Heart left ventricle (tissue), 16 donors: ENCODE measurements at places on chromosomes 4 and X.
A peak's percentile ranks its signal among the peaks of the same experiment; 100 is the strongest.

GRCh38 chr4:185587427-185588161, 52.3 kb upstream of the PDLIM3 start:
- DNase-seq = no peak

DNA sequence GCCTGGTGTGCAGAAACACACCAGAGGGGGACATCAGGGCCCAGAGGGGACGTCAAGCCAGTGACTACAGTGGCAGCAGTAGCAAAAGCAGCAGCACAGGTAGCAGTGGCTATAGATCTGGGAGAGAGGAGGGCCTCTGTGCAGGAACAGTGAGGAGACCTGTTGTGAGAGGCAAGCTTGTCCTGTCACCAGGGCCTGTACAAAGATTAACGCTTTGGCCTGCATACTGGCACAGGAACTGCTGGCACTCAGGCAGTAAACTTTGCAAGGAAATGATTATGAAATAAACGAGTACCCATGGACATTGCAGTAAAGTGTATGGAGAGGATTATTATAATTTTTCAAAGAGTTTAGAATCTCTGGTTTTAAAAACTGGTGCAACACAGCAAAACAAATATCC, 5.5 kb upstream of the PHF8 start:
- DNase-seq = no peak

GRCh38 chr4:121742794-121743193, 22.2 kb downstream of the SMIM43 start:
- no peak for DNase-seq

DNA sequence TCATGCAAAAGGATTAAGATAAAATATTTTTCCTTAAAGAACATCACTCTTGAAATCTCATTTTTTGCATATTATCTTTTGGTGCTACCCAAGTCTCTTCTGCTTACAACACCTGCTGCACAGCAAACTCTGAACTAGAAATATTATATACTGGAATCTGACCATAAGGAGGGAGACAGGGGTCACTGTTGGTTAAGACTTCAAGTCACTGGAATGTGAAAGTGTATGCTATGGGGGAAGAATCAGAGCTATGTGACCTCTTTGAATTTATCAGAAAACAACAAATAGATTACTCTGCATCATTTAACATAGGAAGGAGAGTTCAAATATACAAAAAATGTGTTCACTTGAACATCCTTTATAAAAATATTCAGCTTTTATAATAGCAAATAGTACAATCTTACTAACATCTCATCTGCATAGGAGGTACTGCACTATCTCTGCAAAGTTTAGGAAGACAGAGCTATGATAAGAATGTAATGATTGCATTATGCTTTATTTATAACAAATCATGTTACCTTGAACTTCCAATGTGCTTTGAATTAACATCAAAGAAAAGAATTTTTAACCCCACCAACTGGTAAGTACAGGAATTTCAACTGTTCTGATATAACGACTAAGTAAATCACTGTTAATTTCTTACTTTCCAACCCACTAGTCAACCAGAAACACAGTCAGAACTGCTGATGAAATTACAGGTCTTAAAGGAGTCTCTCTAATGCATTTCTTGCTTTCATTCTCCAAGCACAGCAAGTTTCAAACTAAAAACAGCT, 69.8 kb downstream of the ZNF827 start:
- DNase-seq = no peak

- no peak for DNase-seq
Measured at GRCh38 chrX:46268412-46268811, 276.8 kb downstream of the ZNF674 start.

DNA sequence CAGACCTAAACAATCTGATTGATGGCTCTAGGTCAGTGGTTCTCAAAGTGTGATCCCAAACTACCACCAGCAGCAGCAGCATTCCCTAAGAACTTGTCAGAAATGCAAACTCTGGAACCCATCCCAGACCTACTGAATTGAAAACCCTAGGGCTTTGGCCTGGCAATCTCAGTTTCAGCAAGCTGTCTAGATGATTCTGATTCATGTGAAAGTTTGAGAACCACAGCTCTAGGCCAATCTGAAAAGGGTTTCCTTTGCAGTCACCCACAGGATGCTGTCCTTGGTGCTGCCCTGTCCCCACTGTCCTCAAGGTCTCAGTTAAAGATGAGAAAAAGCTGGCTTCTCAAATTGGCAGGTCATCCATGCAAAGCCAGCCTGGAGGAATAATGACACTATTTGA, 34.8 kb downstream of the SMPX start:
- no peak for DNase-seq

GRCh38 chrX:27186671-27187070, 276.5 kb downstream of the PPP4R3C start:
- no peak for DNase-seq

- DNase-seq = no peak
Measured at GRCh38 chr4:75745161-75745560, 20.8 kb downstream of the USO1 start.

GRCh38 chr4:83212041-83212851, 72.4 kb downstream of the COQ2 start:
- DNase-seq = no peak

DNA sequence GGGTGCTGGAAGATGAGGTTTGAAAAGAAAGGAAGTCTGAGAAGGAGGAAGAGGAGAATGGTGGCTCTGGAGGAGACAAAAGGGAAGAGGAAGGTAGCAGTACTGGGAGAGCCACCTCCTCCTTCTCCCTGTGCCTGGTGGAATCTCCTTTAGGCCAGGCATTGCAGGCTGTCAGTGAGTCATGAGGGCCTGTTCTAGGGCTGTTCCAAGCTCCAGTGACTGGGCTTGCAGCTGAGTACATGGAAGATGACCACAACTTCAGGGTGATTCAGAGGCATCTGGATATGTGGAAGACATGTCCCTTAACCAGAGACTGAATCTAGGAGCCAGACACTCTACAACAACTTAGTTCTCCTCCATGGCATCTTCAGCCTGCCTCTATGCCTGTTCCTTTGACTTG, 107.8 kb downstream of the EFNB1 start:
- no peak for DNase-seq

DNA sequence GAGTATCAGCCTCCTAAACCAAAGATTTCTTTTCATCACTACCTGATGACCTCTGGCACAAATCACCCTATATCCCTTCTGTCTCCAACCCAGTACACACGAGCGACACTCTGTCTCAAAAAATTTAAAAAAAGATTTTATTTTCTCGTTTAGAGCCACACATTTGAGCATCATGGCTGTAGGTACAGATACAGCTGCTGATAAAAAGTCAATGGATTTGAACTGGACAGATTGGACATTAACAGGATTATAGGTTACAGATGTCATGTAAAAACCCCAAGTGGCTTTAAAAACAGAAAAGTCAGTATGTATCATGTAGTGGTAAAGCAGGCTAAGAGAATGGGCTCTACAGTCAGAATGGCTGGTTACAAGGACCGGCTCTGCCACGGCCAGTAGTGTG, 171.1 kb downstream of the SCFD2 start:
- no peak for DNase-seq

DNA sequence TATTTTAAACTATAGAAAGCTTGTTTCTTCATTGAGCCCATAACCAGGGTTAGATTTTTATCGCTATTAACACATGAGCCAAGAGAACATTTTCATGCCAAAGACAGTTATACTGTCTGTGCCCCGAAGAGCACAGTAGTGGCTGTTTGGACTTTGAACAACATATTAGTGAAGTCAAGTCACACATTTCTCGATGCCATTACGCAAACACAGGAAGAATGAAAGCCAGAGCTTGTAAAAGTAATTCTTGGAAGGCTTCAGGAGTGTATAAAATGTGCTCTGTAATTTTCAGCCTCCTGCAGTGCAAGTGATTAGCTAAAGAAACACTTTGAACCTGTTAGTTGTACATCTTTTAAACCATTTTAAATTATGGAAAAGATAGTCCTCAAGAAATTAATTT, 590.7 kb upstream of the PITX2 start:
- no peak for DNase-seq

DNA sequence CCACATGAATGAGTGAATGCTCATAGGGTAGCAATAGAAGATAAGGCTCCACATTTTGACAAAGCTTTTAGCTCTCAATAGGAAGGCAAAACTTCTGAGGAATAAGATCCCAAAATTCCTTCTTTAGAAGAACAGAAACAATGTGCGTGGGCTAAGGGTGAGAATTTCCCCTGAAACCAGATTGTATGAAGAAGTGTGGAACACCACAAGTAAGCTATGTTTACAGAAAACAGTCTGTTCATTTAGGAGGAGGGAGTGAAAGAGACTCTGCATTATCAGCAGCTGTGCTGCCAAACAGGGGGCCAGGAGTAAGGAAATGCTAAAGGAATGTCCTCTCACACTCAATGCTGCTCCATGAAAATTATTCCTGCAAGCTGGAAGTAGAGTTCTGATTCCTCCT, 851.6 kb downstream of the CENPC start:
- DNase-seq = no peak

GRCh38 chrX:85024562-85024961, 20.9 kb downstream of the APOOL start:
- no peak for DNase-seq

DNA sequence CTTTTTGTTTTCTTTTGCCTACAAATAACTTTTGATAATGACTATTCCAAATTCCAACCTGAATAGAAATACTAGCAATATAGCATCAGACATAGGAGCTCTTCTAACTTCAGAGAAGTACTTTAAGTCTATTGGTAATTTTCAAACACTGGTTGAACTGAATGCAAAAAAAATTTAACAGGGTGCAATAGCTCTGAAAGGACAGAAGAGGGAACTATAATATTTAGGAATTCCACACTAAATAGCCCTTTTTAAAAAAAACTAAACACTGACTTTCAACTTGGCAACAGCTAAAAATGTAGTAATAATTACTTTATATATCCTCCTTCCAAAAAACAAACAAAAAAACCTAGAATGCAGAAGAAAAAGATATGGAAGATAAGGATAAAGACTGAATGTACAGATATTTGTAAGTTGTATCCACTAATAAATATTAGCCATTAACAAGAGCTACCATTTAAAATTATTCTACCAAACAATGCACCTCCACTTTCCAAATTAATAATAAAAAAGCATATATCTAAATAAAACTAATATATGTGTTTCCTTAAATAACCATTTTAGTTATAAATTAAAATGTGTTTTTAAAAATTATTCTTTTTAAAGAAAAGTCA, 81.4 kb downstream of the FBXW7 start:
- DNase-seq = no peak

DNA sequence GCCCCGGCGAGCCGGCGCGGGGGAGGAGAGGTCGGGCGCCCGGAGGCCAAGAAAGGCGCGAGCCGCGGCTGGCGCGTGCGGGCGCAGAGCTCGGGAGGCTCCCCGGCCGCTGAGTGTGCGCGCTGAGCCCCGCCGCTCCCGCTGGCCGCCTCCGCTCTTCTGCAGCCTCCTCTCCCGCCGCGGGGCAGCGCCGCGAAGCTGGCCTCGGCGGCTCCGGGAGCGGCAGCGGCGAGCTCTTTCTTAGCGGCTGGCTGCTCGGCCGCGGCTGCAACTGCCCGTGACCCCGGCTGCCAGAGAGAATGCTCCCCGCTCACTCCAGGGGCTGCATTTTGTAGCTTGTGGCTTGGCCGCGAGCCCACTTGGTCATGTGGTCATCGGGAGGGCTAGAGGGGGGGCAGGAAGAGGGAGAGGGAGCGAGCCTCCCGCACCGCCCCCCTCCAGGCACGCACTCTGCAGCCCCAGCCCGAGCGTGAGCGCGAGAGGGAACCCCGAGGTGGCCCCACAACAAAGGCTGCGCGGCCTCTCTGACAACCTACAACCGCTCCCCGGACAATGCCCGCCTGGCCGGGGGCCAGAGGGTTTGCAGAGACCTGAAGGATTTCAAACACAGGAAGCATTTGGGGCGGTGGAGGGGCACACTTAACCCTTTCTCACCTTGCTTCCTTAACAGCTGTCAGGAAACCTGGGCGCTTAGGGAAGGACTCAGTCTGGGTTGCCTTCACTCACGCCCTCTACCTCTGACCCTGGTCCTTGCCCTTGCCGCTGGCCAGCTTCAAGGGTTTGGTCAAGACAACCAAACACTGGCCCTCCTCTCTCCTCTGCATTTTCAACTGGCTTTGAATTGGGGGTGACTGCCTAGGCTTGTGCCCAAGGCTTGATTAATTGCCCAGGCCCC, at the start of gene APLN:
APLN (minus strand) TSS at position 305 of the 895 bp plus-strand sequence. CDS start 326 bp downstream, outside the sequence.
- DNase-seq = peak; percentile 54

GRCh38 chrX:110167952-110168451, 149.9 kb downstream of the AMMECR1 start:
- DNase-seq = no peak

DNA sequence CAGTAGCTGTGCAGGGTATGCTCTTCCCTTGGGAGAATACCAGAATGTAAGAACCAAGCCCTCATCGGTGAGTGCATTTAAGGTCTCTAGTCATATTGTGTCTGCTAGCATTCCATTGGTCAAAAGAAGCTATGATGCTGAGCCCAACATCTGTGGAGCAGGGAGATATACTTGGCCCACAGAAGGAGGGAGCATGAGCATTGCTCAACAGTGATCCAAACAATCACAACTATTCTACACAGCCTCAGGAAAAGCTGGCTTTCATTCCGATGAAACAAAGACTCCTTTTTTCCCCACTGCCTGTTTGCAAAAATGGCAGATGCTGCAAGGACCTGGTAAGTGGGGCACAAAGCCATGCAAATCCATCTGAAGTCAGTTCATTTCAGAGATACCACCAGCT, 80.6 kb upstream of the DHX15 start:
- no peak for DNase-seq

GRCh38 chrX:134026565-134027311, 41.3 kb upstream of the GPC3 start:
- DNase-seq = no peak

DNA sequence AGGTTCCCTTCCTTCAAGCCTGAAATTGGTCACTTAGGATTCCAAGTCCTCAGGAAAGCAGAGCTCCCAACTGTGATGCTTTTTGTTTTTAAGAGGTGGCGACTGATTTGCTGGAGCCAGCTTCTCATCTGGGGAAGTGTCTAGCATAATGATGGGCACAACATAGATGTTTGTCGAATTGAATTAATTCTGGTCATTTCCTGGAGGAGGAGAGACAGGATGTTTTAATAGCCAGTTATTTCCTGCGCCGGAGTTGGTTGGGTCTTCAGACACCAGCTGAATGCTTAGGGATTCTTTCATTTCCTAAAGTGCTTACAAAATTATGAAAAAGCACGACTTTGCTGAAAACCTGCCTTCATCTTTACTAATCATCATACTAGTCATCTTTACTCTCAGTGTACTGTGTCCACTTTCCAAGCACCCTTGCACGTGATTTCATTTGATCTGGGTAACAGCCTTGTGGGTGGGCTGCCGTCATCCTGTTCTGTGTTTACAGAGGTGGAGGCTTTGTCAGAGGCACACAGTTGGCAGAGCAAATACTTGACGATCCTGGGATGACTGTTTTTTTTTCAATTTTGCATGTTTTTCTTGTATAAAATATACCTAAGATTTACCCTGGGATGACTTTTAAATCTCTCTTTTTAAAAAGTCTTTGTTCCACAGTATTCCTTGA, 49.5 kb downstream of the RGS12 start:
- DNase-seq = no peak

GRCh38 chrX:552496-552895, 78.1 kb upstream of the SHOX start:
- no peak for DNase-seq

GRCh38 chrX:8820910-8821527, 19.8 kb upstream of the FAM9A start:
- no peak for DNase-seq
